ENCODE measurements at places on chromosomes 6 and 20.

DNA sequence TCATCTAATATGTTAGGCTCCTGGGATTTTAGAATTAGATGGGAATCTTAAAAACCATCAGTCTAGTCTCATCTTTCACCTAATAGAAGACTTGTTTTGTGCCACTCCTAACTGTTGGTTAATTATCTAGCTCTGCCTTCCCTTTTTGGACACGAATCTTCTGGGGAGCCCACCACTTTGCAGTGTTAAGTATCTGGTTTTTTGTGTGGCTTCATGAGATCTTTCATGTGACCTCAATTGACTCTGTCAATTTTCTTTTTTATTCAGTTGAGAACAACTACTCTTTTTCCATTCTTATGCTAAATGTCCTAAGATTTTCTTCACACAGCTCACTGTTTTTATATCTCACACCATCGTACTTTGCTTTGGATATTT lies 16.9 kb downstream of the TBPL1 start:
- DNase-seq: no peak

DNA sequence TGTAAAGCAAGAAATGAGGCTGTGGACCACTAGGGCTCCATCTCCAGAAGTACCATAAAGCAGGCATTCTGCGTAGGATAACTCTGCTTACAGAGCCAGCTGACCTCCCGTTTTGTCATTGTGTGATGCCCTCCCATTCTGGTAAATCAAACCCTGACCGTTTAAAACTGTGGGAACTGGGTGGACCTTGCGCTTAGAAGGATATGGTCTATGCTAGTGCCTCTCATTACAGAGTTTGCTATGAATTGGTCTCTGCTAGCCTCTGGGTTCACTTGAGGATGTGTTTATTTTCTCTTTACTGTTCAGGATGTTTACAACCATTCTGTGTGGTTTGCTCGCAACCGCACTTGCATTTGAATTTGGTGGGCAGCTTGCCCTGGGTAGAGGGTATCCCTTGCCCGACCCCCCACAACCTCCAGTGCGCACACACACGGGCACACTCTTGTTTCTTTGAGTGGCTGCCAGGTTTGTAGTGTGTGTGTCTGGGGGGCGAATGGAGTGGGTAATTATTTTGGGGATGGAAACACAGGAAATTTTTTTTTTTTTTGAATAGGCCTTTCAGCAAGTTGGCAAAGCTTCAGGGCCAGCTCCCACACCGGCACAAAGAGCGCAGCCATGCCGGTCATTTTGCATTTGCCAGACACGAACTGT lies 198.3 kb downstream of the JARID2 start:
- DNase-seq: no peak

- no peak for DNase-seq
Measured at GRCh38 chr6:12645941-12646340, 70.6 kb upstream of the PHACTR1 start.

GRCh38 chr6:34496103-34496685 lies 30.3 kb downstream of the PACSIN1 start:
- DNase-seq: no peak

GRCh38 chr6:29925321-29925720 lies 17.0 kb upstream of the HLA-A start:
- DNase-seq: no peak

GRCh38 chr6:5746053-5746758 lies 260.5 kb downstream of the NRN1 start:
- no peak for DNase-seq

- no peak for DNase-seq
Measured at GRCh38 chr20:14062786-14063185, 67.5 kb downstream of the MACROD2 start.

GRCh38 chr20:37856932-37857660 lies 45.8 kb upstream of the VSTM2L start:
- DNase-seq: no peak

- DNase-seq: no peak
Measured at GRCh38 chr6:125886021-125886420, 70.5 kb upstream of the HINT3 start.

GRCh38 chr20:17227219-17227575 lies 357 bp downstream of the PCSK2 start:
- no peak for DNase-seq

DNA sequence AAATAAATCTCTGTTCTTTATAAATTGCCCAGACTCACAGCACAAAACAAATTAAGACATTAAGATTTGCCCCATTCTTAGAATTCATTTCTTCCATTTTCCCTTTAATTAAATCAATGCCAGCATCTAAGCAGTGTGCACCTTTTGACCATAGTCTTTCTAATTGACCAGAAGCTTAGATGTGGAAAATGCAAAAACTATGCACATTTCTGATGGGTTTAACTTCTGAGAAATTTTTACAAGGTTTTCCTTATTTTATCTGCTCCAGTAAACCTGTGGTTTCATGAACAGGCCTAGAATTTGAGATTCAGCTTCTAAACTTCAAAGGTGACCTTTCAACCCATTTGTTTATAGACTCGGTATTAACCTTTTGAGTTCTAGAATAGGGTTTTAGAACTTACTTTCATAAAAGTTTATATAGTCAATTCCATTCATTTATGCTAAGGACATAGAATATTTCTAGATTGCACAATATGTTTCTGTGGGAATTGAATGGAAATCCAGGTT lies 437.8 kb upstream of the HSF2 start:
- DNase-seq: no peak

DNA sequence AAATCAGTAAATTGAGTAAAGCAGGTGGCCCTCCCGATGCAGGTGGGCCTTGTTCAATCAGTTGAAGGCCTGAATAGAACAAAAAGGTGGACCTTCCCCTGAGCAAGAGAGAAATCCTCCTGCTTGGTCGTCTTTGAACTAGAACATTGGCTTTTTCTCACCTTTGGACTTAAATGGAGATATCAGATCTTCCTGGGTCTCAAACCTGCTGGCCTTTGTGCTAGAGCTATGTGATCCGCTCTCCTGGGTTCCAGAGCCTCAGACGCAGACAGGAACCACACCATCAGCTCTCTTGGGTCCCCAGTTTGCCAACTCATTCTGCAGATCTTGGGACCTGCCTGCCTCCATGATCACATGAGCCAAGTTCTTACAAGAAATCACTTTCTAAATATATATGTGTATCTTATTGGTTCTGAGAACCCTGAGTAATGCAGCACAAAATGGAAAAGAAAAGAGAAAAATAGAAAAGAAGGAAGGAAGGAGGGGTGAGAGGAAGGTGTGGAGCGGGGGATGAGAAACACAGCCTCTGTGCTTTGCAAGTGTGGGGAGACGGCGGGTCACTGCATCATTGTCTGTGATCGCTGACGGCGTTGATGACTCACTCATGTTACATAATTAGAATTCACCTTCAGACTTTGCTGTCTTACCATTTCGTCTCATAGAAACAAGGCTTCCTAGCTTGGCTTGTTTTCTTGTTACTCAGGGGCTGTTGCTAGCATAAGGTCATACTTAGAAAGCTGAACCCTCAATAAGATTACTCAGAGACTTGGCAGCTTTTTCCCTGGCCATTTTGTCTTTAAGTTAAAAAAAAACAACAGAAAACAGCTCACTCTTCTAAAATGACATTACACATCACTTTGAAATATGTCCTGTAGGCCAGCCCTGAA lies 85.7 kb upstream of the NEDD9 start:
- DNase-seq: peak; percentile 73

- DNase-seq: no peak
Measured at GRCh38 chr6:70507161-70507560, 59.6 kb upstream of the SDHAF4 start.

DNA sequence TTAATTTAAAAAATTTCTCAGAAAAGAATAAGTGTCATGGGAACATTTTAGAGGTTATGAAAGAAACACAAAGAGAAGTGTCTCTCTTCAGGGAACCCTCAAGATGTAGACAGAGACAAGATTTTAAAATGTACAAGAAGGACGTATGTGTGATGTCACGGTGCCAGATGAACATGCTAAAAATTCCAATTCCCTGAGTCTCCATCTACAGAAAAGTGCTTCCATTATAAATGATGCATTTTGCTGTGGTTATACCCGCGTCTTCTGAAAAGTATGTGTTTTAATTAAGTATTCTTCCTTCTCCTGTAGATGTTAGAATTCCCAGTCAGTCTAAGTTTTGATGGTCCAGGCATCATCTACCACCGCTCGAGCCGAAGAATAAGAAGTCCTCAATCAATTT lies 489.1 kb downstream of the PREX1 start:
- DNase-seq: no peak

DNA sequence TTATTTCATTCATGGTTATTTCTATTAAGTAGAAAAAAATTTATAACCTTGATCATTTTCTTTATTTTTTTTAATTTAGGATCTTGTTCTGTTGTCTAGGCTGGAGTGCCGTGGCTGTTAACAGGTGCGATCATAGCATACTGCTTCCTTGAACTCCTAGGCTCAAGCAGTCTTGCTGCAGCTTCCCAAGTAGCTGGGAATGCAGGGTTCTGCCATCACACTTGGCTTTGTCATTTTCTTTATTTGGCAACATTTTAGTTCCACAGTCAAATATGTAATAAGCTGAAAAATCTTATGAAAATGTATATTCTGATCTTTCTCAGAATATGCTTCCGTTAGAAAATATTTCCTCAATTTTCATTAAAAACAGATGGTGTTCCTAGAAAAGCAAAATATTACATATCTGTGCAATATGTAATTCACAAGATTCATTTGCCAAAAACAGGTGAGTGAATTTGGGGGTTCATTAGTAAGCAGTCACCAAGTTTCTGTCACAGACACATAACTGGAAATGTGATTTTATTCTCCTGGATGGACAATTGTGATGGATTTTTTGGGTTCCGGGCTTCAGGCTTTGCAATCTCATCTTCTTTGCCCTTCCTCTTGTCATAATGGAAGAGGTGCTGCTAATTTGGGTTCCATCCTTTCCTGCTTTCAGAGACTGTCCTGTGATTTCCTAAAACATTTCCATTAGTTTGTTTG lies 21.5 kb downstream of the AMD1 start:
- DNase-seq: no peak

GRCh38 chr20:48425321-48425720 lies 402.5 kb downstream of the PREX1 start:
- DNase-seq: no peak

- no peak for DNase-seq
Measured at GRCh38 chr6:144840619-144841018, 555.5 kb downstream of the UTRN start.

GRCh38 chr6:139173172-139173571 lies 38.3 kb downstream of the HECA start:
- no peak for DNase-seq

DNA sequence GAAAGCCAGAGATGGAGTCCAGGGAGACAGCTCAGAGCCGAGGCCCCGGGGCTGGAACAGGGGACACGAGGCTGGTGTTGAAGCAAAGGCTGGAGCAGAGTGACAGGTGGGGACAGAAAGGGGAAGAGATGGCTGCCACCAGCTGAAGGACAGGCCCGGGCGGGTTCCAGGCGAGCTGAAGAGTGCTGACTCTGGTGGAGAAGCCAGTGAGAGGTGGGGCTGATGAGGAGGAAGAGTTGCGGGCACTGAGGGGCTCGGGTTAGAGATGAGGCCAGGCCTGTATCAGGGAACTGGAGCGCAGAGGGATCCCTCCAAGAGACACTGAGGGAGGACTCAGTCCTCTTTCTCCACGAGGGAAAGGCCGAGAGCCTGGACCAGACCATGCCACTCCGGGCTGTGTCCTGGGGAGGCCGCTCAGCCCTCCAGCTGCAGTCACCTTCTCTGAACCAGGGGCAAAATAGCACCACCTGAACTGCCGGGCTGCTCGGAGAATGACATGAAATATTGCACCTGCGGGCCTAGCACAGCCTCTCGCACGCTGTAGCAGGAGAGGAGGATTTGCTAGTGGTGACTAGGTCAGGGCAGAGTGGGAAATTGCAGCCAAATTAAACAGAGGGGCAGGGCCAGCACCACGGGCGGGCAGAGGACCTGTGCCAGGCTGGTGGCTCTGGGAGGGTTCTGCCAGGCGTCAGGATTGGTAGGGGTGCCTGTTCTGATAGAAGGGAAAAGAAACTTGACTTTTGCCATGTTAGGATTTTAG lies 175.9 kb downstream of the ZDHHC14 start:
- DNase-seq: no peak

DNA sequence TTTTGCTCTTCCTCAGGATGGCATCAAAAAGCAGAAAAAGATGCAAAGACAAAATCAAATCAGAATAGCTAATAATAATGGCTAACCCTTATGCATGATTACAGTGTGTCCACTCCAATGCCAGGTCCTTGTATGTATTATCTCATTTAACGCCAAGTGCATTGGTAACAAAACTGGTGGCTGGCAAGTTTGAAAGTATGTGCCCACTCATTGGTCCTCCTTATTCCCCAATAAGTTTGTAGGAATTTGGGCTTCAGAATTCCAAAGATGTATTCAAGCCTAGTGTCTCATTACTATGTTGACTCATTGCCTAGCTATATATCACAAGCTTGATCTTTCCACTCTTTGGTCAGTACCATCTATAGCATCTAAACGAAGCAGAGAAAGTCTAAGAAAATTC lies 196.6 kb downstream of the GJA10 start:
- no peak for DNase-seq

DNA sequence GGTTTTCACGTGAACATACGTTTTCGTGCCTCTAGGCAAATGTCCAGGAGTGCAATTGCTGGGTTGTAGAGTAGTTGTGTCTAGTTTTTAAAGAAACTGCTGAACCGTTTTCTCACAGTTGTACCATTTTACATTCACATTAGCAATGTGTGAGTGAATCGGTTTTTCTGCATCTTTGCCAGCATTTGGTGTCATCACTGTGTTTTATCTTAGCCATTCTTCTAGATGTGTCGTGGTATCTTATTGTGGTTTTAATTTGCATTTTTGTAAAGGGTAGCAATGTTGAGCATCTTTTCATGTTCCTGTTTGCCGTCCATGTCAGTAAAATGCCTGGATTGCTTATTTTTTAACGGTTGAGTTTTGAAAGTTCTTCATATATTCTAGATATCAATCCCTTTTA lies 10.2 kb downstream of the DOK5 start:
- DNase-seq: no peak

- no peak for DNase-seq
Measured at GRCh38 chr6:2124260-2124709, 121.1 kb downstream of the GMDS start.

DNA sequence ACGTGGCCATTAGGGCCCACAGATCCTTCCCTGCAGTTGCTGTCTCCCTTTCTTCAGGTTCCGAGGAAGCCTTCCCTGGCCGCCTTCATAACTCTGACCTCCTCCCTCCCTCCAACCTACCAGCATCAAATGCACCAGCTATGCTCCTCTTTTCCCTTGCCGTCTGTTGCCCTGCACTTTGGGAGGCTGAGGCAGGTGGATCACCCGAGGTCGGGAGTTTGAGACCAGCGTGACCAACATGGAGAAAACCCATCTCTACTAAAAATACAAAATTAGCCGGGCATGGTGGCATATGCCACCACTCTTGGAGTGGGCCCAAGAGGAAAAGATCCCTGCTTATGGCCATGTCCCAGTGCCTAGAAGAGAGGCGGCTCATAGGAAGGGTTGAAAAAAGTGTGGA lies 31.8 kb downstream of the RNASET2 start:
- DNase-seq: no peak

GRCh38 chr6:157131250-157131649 lies 192.1 kb downstream of the TMEM242 start:
- DNase-seq: no peak

GRCh38 chr20:47677635-47678453 lies 107.4 kb downstream of the SULF2 start:
- peak; percentile 33 for DNase-seq

Data from central memory CD4-positive, alpha-beta T cell (primary cell).